ENCODE measurements at places on chromosomes 1 and 21. TPM values are rescaled to one million over a fixed set of nuclear protein-coding genes. Genes with fewer than 3 reads are reported as not detected.

Gene GBP7
- not detected for total RNA-seq

Gene OVAAL
- not detected for total RNA-seq

Gene CCDC185
- 29.8 TPM for total RNA-seq

Gene SLAMF7
- 0.68 TPM for total RNA-seq

Gene TMEM82
- total RNA-seq, result not detected

Gene RGL1
- 58.2 TPM for total RNA-seq

- no peaks in the 10 kb centered on the region for H3K36me3 ChIP-seq
- H3K27ac ChIP-seq, result no peak overlapping the region
- H3K4me3 ChIP-seq, result no peak overlapping the region
- no peak for DNase-seq
Observed at GRCh38 chr1:177659281-177659680, 310.6 kb downstream of the SEC16B start.

GRCh38 chr1:63770381-63770780, 3.4 kb upstream of the ROR1 start:
- H3K4me3 ChIP-seq, result no peak overlapping the region
- H3K36me3 ChIP-seq, result no peaks in the 10 kb centered on the region
- no peak overlapping the region for H3K27ac ChIP-seq
- no peaks in the 10 kb centered on the region for H3K4me1 ChIP-seq
- DNase-seq, result no peak

GRCh38 chr1:50251702-50252101, 143.0 kb downstream of the ELAVL4 start:
- H3K36me3 ChIP-seq, result no peaks in the 10 kb centered on the region
- no peak overlapping the region for H3K27ac ChIP-seq
- no peaks in the 10 kb centered on the region for H3K4me1 ChIP-seq
- no peaks in the 10 kb centered on the region for H3K27me3 ChIP-seq

DNA sequence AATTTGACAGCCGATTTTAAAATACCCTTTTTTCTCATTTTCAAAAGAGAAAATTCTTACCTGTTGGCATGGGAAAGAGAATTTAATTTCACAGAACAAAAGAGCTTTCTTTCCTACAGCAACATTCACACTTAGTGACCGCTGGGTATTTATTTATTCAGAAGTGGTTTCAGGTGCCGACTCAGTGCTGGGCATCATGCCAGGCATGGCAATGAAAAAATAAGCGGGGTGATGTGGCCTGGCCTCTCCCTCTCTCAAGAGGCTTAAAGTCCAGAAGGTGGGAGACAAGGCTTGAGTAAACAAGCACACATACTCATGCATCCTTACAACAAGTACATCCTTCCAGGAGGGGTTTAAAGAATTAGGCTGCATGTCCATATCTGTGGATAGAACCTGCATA, 4.1 kb upstream of the PCP4 start:
- H3K4me3 ChIP-seq, result no peak overlapping the region
- H3K27me3 ChIP-seq, result no peaks in the 10 kb centered on the region
- H3K27ac ChIP-seq, result no peak overlapping the region
- H3K36me3 ChIP-seq, result no peaks in the 10 kb centered on the region

GRCh38 chr1:8879922-8880676, 1.6 kb upstream of the ENO1 start:
- H3K4me3 ChIP-seq, result no peak overlapping the region
- H3K4me1 ChIP-seq, result peaks cover 53% of the 10 kb centered on the region
- no peaks in the 10 kb centered on the region for H3K36me3 ChIP-seq

GRCh38 chr1:53147174-53147573, 4.7 kb upstream of the SLC1A7 start:
- no peaks in the 10 kb centered on the region for H3K4me1 ChIP-seq
- no peak overlapping the region for H3K4me3 ChIP-seq
- no peaks in the 10 kb centered on the region for H3K36me3 ChIP-seq
- no peaks in the 10 kb centered on the region for H3K27me3 ChIP-seq
- DNase-seq, result no peak

- peak; percentile 99 for DNase-seq
- H3K4me3 ChIP-seq, result no peak overlapping the region
- no peaks in the 10 kb centered on the region for H3K36me3 ChIP-seq
- peaks cover 73% of the 10 kb centered on the region for H3K4me1 ChIP-seq
Observed at GRCh38 chr1:112700290-112701226, 6.4 kb downstream of the RHOC start.

DNA sequence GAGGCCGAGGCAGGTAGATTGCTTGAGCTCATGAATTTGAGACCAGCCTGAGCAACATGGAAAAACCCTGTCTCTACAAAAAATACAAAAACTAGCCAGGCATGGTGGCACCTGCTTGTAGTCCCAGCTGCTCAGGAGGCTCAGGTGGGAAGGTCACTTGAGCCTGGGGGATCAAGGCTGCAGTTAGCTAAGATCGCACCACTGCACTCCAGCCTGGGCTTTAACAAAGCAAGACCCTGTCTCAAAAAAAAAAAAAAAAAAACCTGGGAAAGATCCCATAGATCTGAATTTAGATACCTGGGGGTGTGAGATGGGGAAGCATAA, 32.9 kb downstream of the NIBAN1 start:
- no peak for DNase-seq
- no peaks in the 10 kb centered on the region for H3K27me3 ChIP-seq

DNA sequence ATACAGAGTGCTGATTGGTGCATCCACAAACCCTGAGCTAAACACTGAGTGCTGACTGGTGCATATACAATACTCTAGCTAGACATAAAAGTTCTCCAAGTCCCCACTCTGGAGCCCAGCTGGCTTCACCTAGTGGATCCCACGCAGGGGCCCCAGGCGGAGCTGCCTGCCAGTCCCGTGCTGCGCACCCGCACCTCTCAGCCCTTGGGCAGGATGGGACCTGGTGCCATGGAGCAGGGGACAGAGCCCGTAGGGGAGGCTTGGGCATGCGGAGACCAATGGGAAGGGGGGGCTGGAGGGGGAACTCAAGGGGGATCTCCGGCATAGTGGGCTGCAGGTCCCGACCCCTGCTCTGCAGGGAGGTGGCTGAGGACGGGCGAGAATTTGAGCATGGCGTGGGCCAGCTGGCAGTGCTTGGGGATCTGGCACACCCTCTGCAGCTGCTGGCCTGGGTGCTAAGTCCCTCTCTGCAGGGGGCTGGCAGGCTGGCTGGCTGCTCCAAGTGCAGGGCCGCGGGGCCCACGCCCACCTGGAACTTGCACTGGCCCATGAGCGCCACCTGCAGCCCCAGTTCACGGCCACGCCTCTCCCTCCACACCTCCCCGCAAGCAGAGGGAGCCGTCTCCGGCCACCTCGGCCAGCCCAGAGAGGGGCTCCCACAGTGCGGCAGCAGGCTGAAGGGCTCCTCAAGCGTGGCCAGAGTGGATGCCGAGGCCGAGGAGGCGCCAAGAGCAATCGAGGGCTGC, 104.9 kb downstream of the NTMT2 start:
- no peaks in the 10 kb centered on the region for H3K36me3 ChIP-seq
- no peak overlapping the region for H3K4me3 ChIP-seq
- no peak for DNase-seq
- H3K4me1 ChIP-seq, result no peaks in the 10 kb centered on the region
- H3K27ac ChIP-seq, result no peak overlapping the region

- no peak overlapping the region for H3K4me3 ChIP-seq
- H3K4me1 ChIP-seq, result no peaks in the 10 kb centered on the region
- no peak overlapping the region for H3K27ac ChIP-seq
Observed at GRCh38 chr1:206421616-206422340, 48.5 kb upstream of the IKBKE start.

- H3K4me3 ChIP-seq, result no peak overlapping the region
- peaks cover 2% of the 10 kb centered on the region for H3K4me1 ChIP-seq
- DNase-seq, result no peak
- H3K27me3 ChIP-seq, result no peaks in the 10 kb centered on the region
- H3K27ac ChIP-seq, result no peak overlapping the region
Observed at GRCh38 chr1:198287916-198288315, 131.1 kb downstream of the NEK7 start.

GRCh38 chr1:172071746-172072145, 230.4 kb downstream of the DNM3 start:
- no peaks in the 10 kb centered on the region for H3K36me3 ChIP-seq
- no peaks in the 10 kb centered on the region for H3K4me1 ChIP-seq
- DNase-seq, result no peak
- no peaks in the 10 kb centered on the region for H3K27me3 ChIP-seq
- H3K4me3 ChIP-seq, result no peak overlapping the region

DNA sequence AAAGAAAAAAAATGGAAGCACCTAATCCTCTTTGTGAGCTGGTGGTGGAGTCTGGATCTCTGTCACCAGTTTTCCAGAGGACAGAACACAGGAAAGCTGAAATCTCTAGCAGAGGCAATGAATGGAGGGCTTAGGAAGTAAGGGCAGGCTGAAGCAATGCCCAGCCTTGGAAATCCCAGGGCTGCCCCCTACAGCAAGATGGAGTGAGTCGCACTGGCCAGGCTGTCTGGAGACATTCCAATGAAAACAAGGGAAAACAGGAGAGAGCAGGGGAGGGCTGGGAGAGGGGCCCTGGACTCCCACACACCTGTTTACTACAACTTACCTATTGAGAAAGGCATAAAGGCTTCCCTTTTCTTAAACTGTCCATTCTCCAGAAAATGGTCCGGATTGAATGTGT, 25.9 kb downstream of the CYP2J2 start:
- H3K4me3 ChIP-seq, result no peak overlapping the region
- H3K36me3 ChIP-seq, result no peaks in the 10 kb centered on the region
- no peak for DNase-seq
- no peaks in the 10 kb centered on the region for H3K27me3 ChIP-seq
- no peaks in the 10 kb centered on the region for H3K4me1 ChIP-seq

DNA sequence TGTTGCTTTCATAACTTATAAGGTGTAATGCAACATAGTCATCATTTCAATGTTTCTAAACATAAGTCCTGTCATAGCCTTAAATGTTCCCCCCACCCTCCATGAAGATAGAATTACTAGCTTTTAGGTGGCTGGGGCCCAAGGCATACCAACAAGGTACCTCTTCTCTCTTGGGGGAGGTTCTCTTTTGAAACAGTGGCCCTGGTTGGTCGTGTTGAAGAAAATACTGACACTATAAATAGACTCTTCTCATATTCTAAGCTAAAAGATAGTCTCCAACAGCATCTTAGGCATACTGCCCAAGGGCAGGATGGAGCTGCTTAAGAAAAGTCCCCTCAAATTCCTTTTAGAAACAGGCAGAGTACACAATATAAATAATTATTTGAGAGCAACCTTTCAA, 255.0 kb downstream of the FAF1 start:
- no peak overlapping the region for H3K27ac ChIP-seq
- H3K36me3 ChIP-seq, result no peaks in the 10 kb centered on the region
- H3K4me1 ChIP-seq, result no peaks in the 10 kb centered on the region
- H3K4me3 ChIP-seq, result no peak overlapping the region
- H3K27me3 ChIP-seq, result no peaks in the 10 kb centered on the region

GRCh38 chr1:116262207-116262994, 110.6 kb upstream of the ATP1A1 start:
- no peaks in the 10 kb centered on the region for H3K27me3 ChIP-seq
- no peak for DNase-seq
- H3K27ac ChIP-seq, result peak overlapping the region; percentile 44
- H3K4me3 ChIP-seq, result no peak overlapping the region
- H3K4me1 ChIP-seq, result no peaks in the 10 kb centered on the region

GRCh38 chr1:72111662-72112061, 170.7 kb downstream of the NEGR1 start:
- H3K27me3 ChIP-seq, result no peaks in the 10 kb centered on the region
- no peaks in the 10 kb centered on the region for H3K36me3 ChIP-seq
- no peak overlapping the region for H3K27ac ChIP-seq
- DNase-seq, result no peak
- H3K4me1 ChIP-seq, result peaks cover 3% of the 10 kb centered on the region

GRCh38 chr1:20691872-20692271, 25.9 kb downstream of the KIF17 start:
- H3K4me3 ChIP-seq, result no peak overlapping the region
- DNase-seq, result no peak
- no peak overlapping the region for H3K27ac ChIP-seq
- no peaks in the 10 kb centered on the region for H3K36me3 ChIP-seq
- no peaks in the 10 kb centered on the region for H3K4me1 ChIP-seq

- H3K4me3 ChIP-seq, result peak overlapping the region; percentile 93
- no peaks in the 10 kb centered on the region for H3K27me3 ChIP-seq
- peak; percentile 24 for DNase-seq
- H3K36me3 ChIP-seq, result no peaks in the 10 kb centered on the region
- peaks cover 11% of the 10 kb centered on the region for H3K4me1 ChIP-seq
Observed at GRCh38 chr1:27233667-27234048, 774 bp upstream of the WDTC1 start.

DNA sequence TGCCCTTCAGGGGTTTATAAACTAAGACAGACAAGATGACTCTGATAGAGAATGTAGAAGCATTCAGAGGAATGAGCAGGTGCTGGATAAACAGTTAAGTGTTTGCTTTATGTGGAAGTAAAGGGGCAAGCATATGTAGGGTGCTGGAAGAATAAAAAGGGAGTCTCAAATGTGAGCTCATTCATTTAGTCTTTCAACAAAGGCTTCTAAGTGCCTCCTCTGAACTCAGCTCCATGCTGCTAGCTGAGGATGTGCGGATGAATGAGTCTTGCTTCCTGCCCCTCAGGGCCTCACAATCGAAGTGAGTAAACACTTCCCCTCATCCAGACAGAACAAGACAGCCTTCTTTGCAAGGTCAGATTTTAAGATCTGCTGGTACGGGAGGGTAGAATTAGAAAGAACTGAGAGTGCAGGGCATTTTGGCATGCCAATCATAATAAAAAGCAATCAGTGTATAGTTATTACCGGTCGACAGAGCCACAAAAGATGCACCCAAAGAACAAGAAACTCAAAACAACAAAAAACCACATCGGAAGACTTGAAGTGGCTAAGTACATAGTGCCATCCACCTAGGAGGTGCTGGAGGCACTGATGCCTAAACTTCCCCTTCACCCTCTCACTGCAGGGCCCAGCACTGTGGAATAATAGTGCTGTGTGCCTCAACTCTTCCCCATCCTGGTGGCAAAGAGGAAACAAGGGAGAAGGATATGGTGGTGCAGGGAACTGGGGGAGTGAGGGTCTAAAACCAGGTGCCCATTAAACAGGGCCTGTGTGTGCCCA, 69.8 kb downstream of the TNR start:
- H3K4me3 ChIP-seq, result no peak overlapping the region
- no peaks in the 10 kb centered on the region for H3K4me1 ChIP-seq

GRCh38 chr1:198655459-198656121, 16.8 kb downstream of the PTPRC start:
- no peaks in the 10 kb centered on the region for H3K4me1 ChIP-seq
- no peak overlapping the region for H3K4me3 ChIP-seq
- H3K27ac ChIP-seq, result no peak overlapping the region

DNA sequence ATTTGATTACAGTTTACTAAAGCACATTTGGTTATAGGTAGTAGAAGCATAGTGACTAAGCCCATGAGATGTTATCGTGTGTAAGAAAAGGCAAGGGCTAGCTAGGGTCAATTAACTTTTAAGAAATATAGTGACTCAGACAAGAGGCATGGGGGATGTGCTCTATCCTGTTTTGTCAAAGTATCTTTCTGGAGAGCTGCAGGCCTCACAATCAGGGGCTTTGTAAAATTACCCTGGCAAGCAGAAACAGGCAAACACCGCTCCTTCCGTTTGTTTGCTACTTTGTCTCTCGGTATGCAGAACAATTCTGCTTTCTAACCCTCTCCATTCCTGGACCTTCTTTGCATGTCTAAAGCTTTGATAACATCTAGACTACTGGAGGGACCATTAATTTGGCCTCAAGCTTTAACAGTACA, 26.1 kb upstream of the ZNF697 start:
- H3K4me1 ChIP-seq, result peaks cover 25% of the 10 kb centered on the region
- H3K36me3 ChIP-seq, result no peaks in the 10 kb centered on the region
- peak overlapping the region; percentile 15 for H3K27ac ChIP-seq

GRCh38 chr1:111603979-111604378, 15.6 kb upstream of the RAP1A start:
- no peak for DNase-seq
- H3K36me3 ChIP-seq, result no peaks in the 10 kb centered on the region
- no peaks in the 10 kb centered on the region for H3K4me1 ChIP-seq
- no peak overlapping the region for H3K4me3 ChIP-seq
- no peaks in the 10 kb centered on the region for H3K27me3 ChIP-seq
- no peak overlapping the region for H3K27ac ChIP-seq
